ENCODE measurements at places on chromosomes 11 and 22.

DNA sequence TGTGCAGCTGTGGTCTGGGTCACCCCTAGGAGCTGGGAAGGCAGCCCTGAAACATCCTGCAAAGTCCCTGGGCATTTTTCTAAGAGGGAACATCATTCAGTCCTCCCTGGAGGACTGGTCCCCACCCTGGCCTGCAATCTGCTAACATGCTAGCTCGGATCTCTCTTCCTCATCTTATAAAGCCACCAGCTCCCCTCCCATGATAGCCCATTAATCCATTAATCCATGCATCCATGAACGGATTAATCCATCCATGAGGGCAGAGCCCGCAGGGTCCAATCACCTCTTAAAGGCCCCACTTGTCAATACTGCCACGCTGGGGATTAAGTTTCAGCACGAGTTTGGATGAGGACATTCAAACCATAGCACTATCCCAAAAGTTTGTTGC, 12.1 kb downstream of the PRG3 start:
- no peak for DNase-seq

DNA sequence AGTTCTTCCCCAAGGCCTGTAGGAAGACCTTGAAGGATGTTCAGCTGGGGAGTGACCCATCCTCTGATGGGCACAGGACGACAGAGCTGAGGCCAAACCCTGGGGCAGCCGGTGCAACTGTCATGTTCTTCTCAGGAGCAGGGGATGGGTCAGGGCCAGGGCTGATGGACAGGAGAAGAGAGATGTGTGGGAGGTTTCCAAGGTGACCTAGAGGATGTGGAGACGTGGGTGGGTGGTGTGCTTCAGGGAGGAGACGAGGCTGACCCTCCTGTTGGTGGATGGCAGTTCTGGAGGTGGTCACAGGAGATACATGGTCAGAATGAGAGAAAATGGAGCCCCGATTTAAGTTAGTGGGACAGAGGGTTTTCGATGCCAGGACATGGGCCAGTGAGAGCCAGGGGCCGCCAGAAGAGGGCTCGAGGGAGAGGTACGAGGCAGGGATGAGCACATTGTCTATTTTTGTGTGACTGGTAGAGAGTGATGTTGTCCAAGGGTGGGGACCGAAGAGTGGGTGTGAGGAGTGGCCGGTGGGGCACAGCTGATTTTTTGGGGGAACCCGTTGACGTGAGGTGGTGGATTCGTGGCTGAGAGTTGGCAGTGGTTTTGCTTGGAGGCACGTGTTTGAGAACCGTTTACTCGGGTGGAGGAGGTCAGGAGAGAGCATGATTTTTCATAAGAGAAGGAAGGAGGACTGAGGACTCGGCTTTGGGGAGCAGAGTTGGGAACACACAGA, 14.6 kb downstream of the TBC1D22A start:
- no peak for DNase-seq

- DNase-seq: no peak
These were observed 1206.3 kb upstream of the CNTN5 start for GRCh38 chr11:97814325-97814959.

GRCh38 chr11:14106303-14107049, 144.0 kb downstream of the SPON1 start:
- DNase-seq: no peak

- DNase-seq: no peak
These were observed 34.4 kb downstream of the RELT start for GRCh38 chr11:73410627-73411026.

- DNase-seq: no peak
These were observed 3.6 kb downstream of the SREBF2 start for GRCh38 chr22:41836551-41836950.

DNA sequence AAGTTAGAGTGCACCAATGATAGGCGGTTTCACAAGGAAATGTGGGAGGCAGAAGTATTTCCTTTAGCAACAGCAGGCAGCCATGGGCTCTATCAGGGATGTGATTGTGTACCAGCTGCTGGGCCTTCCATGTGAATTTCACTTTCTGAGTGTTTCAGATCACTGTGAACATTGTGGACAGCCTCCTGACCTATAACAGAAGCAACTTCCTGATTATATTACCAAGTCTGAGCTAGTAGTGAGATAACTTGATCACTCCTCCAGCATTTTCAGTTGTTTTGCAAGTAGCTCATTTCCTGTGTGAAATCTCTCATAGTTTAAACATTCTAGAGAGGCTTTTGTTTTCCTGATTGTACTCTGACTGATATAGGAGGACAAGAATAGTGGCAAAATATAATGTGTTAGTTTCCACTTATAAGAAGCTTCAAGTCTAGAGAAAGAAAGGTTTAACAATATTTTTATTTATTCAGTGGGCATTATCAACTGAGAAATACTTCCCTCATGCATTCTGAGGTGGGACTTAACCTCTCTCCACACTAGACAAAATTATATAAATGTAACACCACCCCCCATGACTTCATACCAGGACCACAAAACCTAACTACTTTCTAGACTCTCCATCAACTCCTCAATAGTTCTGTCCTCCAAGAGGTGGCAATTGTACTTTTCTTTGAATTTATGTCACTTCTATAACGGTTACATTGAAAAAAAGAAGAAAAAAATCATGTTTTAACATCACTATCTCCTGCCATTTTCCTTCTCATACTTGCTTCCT, 184.2 kb upstream of the LUZP2 start:
- no peak for DNase-seq

- no peak for DNase-seq
These were observed 28.1 kb upstream of the CHORDC1 start for GRCh38 chr11:90250970-90251369.

- DNase-seq: no peak
These were observed 131.4 kb upstream of the UBASH3B start for GRCh38 chr11:122523846-122524805.

GRCh38 chr11:117127171-117127901, 16.8 kb upstream of the PAFAH1B2 start:
- DNase-seq: no peak

- no peak for DNase-seq
These were observed 144.1 kb upstream of the B3GAT1 start for GRCh38 chr11:134556186-134556585.

DNA sequence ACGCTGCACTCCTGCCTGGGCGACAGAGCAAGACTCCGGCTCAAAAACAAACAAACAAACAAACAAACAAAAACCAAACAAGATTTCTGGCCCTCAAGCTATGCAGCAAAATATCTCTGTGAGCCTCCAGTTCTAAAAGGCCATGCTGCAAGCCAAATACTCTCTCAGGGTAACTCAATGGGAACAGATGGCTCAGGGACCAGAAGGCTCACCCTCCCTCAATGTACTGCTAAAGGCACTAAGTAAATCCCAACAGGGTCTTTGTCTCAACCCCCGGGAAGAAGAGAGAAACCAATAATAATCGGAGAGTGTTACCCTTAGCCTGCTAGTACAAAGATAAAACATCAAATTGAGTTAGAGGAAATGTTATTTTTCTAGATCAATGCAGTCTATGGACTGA, 119.7 kb upstream of the ZC3H12C start:
- DNase-seq: no peak

DNA sequence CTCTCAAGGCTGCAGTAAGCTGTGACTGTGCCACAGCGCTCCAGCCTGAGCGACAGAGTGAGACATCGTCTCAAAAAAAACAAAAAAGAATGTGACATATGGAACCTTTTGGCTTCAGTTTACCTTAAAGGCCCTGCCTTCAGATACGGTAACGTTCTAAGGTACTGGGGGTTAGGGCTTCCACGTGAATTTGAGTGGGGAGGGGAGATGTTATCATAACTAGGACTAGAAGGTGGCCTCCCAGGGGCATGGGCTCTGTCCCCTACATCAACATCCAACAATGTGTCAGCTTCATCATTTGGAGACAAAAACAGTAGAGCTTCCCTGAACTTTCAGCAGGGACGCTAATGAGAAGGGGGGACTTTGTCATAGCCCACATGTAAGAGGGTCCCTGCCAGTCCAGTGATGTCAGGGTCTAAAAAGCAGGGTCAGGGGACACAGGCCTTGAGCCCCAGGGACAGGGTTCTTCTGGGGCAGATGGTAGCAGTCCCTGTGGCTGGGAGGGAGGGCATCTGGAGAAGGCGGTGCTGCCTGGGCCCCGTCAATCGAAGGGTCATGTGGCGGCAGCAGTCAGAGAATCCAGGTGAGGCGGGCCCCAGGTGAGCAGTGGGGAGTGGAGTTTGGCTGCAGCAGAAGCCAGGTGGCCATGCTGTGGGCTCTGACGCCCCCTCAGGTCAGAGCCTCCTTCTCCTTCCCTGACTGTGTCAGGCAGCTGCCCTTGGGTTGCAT, 79.8 kb downstream of the BCR start:
- DNase-seq: no peak

DNA sequence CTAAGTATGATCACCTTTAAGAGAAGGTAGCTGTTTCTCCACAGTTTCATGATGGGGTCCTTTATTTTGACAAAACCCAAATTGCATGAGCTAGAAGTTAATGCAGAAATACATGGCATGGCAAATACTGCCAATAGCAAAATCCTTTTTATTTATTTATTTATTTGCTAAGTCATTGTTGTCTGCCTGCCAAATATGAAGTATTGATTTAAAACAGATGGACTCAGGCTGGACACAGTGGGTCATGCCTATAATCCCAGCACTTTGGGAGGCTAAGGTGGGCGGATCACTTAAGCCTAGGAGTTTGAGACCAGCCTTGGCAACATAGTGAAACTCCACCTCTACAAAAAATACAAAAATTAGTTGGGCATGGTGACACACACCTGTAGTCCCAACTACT, 52.4 kb downstream of the LARGE2 start:
- no peak for DNase-seq

- no peak for DNase-seq
These were observed 9.4 kb downstream of the DPP3 start for GRCh38 chr11:66489636-66490035.

DNA sequence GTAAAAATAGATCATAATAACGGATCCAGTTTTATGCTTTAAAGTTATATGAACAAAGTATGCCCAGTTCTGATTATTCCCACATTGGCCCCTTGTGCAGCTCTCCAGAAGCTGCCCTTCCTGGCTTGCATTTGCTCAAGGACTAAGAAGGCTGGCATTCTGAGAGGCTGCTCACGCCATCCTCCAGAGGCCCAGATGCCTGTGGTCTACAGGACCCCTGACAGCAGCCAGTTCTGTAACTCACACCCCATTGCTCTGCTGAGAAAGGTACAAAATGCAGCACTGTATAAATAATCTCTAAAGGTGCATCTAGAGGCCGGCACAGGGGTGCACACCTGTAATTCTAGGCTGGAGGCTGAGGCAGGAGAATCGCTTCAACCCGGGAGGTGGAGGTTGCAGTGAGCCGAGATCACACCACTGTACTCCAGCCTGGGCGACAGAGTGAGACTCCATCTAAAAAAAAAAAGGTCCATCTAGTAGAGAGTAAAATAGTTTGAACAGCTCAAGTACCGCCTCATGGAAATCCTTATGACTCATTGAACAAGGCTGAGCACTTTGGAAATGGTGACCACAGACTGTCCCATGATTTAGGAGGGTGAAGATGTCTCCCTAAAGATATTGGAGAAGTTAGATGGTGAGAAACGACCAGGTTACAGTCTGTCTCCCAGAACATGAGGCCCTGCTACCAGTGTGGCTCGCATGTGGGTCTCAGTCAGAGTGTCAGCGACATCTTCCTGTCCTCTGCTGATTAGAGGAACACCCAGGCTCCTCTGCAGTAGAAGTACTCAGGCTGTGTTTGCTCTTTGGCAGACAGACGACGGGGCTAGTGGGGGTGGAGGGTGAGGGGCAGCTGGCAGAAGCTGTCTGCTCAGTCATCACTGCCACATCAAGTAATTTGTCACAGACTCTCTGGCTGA, 56.3 kb downstream of the KREMEN1 start:
- DNase-seq: no peak

DNA sequence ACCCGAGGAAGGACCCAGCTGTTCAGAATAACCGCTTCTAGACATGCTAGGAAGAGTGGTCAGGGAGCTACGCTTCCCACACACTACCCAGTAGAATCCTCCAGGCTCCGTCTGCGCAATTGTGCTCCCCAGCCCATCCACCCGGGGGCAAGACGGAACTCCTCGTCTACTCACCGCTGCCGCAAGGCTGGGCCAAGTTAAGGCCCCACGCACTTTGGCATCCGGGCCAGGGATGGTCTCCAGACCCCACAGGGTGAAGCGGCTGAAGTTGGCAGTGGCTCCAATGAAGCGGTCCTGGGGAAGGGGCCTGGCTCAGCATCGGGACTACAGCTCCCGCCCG, 757 bp downstream of the RNASEH2C start:
- DNase-seq: no peak

- no peak for DNase-seq
These were observed 727.4 kb downstream of the BRD1 start for GRCh38 chr22:49100316-49100715.

- DNase-seq: no peak
These were observed 20.2 kb upstream of the ACR start for GRCh38 chr22:50717709-50718351.

- no peak for DNase-seq
These were observed 631.4 kb upstream of the LUZP2 start for GRCh38 chr11:23865341-23865975.

- no peak for DNase-seq
These were observed 1.2 kb downstream of the MRPL17 start for GRCh38 chr11:6681949-6682348.

- peak; percentile 61 for DNase-seq
These were observed at the start of gene DAGLA for GRCh38 chr11:61679893-61680621. TSS of gene DAGLA (plus strand) at chr11:61680391. CDS start at chr11:61720156, 39,765 bp downstream.

GRCh38 chr11:60777106-60777505, 8.0 kb upstream of the MS4A10 start:
- DNase-seq: no peak

GRCh38 chr11:77705876-77706579, 68.4 kb upstream of the CLNS1A start:
- no peak for DNase-seq

DNA sequence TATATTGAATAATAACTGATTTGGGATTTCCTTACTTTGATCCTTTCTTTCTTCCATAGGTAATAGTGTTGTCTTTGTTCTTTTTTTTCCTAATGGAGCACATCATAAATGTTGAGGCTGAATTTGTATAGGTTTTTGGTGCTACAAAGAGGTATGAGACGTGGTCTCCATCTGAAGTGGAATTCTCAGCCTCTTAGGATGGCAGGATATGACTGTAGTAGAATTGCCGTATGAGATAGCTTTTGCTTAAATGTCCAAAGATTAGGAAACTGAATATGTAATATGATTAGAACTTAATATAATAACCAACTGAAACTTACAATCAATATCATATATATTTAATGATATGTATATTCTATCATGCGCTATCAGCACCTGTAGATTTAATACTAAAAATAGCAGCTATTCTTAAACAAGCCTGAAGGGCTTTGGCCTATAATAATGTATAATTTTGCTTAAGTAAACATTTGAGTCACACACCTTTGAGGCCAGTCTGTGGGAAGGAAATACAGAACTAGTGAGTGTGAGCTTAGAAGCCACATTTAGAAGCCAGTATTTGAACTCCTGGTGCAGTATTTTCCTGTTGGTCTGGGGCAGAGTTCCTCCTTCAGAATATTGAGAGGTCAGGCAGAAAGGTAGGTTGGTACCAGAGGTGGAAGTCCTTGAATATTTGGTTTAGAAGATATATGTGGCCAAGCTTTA, 62.6 kb downstream of the SWAP70 start:
- no peak for DNase-seq

GRCh38 chr11:68036717-68037239, 2.0 kb upstream of the TCIRG1 start:
- no peak for DNase-seq

Measured in stimulated activated CD4-positive, alpha-beta T cell treated with anti-CD3 and anti-CD28 coated beads, Interleukin-1b, Interleukin-23, amount 100 ng/mL, for 1 hour (primary cell).